NCI-H748 treated with DMSO at 0.1 percent for 48 hours (cell line): ENCODE measurements at places on chromosomes 11 and 22.

DNA sequence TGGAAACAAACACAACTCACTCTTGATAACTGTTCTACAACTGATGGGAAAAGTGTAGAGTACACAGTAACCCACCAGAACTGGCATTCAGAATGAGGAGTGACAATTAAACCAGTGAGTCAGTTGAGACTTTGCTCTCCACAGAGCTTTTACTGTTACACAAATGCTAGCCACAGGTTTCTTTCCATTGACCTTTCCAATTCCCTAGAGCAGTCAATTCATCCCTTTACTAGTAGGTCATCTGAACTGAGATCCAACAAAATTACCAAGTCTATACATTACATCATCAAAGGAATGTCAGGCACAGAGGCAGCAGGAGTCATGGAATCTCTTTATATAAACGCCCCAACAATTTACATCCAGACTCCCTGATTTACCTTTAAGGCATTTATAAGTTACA lies 65.9 kb downstream of the PHF21A start:
- no peak for DNase-seq

GRCh38 chr11:14813516-14813915 lies 78.5 kb downstream of the CYP2R1 start:
- DNase-seq: no peak

GRCh38 chr11:2207773-2208621 lies 36.4 kb upstream of the TH start:
- no peak for DNase-seq

DNA sequence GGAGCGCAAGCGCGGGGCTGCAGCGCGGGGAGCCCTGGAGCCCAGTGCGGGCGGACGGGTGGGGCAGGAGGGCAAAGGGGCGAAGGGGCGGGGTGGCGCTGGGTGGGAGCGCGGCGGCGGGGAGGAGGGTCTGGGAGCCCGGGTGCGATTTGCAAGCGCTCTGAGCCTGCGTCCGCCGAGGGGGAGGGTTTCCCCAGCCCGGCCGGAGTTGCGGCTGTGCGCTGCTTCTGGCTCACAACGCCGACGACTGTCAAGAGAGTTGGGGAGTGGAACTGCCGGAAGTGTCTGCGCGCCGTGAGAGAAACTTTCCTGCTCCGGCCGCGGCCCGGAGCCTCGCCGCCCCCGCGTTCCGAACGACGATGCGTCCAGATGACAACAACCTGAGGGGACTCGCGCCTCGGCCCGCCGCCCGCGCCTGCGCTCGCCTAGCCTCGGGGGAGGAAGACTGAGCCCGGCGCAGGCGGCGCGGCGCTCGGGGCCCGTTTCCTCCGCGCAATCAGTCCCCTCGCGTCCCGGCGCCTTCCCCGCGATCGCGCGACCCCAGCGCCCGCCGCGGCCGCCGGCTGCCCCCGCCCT lies at the start of gene ARHGAP42:
Gene ARHGAP42, plus strand, starts transcription at position 235 of the 576 bp plus-strand sequence. CDS start 391 bp downstream, outside the sequence.
- DNase-seq: no peak

DNA sequence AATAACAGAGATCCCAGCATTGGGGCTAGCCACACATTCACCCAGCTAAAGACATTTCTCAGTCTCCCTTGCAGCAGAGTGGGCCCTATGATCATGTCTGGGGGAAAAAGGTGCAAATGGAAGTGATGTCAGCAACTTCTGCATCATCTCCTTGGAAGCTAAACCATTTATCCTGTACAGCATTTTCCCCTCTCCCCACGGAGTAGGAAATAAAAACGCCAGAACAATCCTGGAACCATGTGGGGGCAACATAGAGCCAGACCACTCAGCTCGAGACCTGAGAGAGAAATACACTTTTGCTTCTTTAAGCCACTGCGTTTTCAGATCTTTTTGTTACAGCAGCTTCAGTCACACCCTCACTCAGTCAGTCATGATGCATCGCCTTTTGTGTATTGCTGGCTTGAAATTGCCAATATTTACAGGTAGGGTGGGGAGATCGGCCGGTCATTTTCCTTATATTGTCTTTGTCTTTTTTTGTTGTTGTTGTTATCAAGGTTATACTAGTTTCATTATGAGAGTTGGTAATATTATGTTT lies 9.1 kb upstream of the RAC2 start:
- no peak for DNase-seq

DNA sequence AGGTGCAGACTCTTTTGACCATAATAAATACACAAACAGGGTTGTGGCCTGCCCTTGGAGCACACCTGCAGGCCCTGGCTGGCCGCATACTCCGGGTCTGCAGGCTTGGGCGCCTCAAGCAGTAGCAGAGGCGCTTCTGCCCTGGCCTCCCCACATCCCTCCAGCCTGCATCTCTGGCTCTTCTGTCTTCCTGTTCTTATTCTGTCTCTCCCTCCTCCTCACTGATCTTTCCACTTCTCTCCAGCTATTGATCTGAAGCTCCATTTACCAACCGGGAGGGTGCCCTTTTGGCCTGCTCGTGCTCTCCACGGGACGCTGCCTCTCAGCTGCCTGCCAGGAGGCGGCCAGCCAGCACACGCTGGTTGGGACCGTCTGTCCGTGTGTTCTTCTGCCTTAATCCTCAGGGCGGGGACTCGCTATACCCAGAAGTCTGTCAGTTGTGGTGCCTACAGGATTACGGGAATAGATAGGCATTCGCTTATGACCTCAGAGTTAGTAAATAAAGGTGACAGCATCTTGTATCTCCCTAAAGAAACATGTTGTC lies 5.2 kb downstream of the UPB1 start:
- no peak for DNase-seq

DNA sequence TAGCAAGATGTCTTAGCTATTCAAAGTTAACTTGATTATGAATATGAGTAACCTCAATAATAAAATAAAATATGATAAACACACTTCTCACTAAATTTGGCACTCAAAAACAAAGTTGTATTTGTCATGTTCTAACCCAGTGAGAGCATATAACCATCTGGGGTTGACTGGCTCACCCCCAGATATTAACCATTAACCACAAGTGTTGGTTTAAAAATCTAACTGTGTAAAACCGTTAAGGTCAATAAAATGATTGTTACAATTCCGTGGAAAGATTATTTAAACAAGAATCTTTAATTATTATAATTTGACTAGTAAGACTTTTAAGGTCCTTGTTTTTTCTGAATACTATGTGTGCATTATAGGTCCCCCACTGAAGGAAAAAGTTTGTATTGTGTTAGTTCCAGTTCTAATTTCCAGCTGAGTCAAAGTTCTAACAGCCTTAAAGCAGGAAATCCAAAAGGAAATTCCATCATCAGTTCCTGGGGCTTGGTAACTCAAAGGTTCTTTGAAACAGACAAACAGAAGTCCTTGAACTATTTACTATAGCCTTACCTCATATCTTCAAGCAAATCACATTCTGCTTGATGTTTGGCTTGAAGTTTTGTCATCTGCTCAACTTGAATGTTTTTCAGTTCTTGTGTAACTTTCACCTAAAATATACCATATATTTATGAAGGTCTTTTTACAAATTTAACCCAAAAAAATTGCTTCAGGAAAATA lies 2.5 kb downstream of the FCHSD2 start:
- DNase-seq: no peak

DNA sequence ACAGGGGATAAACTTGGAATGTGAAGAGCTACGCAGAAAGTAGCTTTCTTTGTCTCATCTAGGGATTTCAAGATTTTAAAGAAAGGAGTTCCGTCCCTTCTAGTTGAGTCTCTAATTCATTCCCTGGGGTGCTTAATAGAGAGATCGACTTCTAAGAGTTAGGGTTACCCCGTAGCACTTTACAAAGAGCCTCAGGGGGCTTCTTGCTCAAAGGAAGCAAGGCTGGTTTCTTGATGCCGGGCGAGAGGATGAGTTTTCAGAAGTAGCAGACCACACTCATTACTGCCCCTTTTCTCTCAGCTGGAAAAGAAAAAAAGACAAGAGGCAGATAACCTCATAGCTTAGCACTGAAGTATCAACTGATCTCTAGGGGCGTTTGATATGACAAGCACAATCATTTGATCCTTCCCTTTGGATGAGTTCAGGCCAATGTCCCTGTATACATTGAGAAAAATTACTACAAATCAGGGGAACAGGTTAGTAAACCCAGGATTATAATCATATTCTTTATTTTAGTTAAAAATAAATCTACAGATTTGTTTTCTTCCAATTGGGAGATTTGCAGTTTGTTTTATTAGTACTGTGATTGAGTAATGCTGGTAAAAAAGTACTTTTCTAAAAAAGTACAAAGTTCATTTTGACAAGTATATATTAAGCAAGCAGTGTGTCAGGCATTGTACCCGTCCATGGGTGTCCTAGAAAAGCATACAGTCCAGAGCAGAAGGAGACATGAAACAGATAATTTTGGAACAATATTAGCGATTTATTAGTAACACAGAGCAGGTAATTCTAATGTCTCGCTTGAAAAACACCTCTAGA lies 18.7 kb downstream of the ELMOD1 start:
- no peak for DNase-seq

GRCh38 chr11:7591987-7592386 lies 78.2 kb downstream of the PPFIBP2 start:
- no peak for DNase-seq

- no peak for DNase-seq
These were observed 40.5 kb downstream of the CABIN1 start for GRCh38 chr22:24051568-24051967.

DNA sequence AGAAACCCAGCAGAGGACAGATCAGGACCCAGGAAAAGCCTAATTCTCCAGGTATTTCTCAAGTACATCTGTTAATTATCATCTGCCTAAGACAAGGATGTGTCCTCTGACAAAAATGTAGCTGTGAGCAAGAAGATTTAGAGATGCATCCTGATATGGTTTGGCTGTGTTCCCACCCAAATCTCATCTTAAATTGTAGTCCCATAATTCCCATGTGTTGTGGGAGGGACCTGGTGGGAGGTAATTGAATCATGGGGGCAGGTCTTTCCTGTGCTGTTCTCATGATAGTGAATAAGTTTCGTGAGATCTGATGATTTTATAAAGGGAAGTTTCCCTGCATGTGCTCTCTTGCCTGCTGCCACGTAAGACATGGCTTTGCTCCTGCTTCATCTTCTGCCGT lies 381.8 kb downstream of the BUD13 start:
- DNase-seq: no peak

DNA sequence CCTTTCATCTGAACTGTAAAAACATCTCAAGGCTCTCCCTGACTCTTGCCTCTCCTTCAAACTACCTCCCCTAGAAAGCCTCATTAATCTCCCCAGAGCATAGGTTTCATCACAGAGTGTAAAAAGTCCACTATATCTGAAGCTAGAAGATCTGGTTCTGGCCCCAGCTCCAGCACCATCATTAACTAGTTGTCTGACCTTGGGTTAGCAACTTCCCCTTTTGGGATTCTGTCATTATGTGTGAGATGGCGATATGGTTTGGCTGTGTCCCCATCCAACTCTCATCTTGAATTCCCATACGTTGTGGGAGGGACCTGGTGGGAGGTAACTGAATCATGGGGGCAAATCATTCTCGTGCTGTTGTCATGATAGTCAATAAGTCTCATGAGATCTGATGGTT lies 97.3 kb downstream of the KCNC1 start:
- no peak for DNase-seq

DNA sequence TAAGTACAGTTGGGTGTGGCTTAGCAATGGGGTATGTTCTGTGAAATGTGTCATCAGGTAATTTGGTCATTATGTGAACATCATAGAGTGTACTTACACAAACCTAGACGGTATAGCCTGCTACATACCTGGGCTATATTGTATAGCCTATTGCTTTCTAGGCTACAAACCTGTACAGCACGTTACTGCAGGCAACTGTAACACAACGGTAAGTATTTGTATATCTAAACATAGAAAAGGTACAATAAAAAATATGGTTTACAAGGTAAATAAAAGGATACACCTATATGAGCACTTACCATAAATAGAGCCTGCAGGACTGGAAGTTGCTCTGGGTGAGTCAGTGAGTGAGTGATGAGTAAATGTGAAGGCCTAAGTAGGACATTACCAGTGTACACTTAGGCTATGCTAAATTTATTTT lies 73.1 kb upstream of the GDPD4 start:
- DNase-seq: no peak

GRCh38 chr22:20464096-20464614 lies 26.5 kb upstream of the SCARF2 start:
- DNase-seq: no peak

- no peak for DNase-seq
These were observed 126.5 kb downstream of the CASP12 start for GRCh38 chr11:104771763-104772162.

DNA sequence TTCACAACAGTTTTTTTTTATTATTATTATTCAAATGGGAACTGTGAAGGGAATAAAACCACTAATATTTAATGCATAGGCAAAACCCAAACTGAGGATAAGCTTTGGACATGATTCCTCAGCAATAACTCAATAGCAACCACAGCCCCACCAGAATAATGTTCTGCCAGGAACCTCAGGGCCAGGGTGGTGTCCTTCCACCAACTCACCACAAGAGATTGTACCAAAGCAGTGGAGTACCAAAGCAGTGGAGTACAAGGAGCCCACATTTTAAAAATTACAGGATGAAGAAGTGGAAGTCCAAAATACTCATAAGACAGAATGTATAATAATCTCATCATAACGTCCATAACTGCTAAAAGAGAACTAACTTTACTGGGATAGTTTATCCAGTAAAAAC lies 32.5 kb upstream of the FZD4 start:
- no peak for DNase-seq

DNA sequence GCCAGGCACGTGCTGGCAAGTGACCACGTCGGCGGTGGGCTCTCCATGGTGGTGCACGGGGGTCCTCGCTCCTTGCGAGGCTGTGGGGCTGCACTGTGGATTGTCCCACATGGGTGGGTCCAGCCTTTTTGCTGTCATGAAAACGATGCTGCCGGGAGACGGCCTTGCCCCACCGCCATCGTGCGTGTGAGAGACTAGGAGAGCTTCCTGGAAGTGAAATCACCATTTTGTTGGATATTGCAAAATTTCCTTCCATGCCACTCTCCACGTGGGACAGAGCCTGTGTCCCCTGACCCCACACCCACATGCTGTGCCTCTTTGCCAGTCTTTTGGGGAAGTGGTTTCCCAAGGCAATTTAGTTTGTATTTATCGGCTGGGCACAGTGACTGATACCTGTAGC lies 18.2 kb upstream of the GRAMD4 start:
- DNase-seq: no peak

DNA sequence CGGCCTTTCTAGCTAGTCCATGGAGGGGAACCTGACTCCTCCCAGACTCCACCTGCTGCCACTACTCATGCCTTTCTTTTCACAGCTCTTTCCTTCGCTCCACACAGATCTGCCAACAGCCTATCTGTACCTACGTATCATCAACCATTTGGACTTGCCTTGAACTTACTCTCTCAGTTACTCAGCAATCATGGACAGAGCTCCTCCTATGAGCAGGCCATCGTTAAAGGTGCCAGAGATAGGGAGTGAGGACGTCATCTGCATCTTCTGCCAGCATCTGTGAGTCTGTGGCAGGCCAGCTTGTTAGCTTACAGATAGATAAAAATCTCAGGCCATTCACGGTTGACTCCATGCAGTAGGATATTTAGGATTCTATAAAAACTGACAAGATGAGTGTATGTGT lies 162.9 kb upstream of the ZBED5 start:
- no peak for DNase-seq

DNA sequence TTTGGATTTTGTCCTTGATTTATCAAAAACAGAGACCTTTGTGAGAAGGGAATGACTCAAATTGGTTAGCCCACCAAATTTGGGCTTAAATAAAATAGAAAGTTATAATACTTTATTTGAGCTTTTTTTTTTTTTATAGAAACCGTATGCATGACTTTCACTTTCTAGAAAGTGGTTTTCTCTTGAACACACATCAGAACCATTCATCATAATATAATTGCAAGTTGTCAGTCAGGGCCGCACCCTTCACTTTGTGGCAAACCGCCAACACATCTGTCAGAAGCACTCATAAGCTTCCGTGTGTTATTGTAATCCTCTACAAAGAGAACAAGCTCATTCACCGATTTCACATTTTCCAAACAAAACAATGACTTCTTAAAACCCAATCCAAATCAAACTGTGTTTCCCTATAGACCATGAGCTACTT lies 76.1 kb downstream of the SOX6 start:
- DNase-seq: peak; percentile 98
